ENCODE measurements at places on chromosomes 1 and 21. TPM values are rescaled to one million over a fixed set of nuclear protein-coding genes. Genes with fewer than 3 reads are reported as not detected.

DNA sequence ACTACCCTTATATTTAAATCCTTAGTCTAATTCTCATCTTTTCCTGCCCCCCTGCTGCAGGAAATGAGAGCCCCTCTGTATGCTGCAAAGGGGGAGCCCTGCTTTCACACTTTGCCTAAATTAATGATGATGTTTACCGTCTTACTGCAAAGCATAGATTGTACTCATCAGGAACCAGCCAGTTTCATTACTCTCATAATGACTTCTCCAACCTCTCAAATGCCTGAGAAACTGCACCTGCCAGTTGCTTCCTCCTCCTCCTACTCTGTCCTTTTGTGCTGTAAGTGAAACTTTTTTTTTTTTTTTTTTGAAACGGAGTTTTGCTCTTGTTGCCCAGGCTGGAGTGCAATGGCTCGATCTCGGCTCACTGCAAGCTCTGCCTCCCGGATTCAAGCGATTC is 101.7 kb downstream of the ADSS2 start:
- DNase-seq: no peak

DNA sequence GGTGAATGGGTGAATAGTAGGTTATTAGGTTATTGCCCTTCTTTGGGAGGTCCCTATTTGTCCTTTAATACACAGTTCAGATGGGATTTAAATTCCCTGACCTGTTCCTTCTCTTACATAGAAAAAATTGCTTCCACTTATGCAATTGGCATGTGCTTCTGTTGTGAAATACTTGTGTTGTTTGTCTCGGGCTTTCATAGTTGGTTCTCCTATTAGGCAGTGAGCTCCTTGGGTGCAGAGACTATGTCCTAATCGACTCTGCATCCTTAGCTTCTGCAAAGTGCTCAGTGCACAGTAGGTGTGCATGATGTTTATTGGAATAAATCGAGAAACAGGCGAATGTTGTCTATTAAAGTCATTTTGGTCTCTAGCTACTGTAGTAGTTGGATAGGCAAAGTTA is 1.3 kb upstream of the PDE4B start:
- DNase-seq: no peak

GRCh38 chr1:201184307-201185122 is 6.1 kb upstream of the IGFN1 start:
- DNase-seq: peak; percentile 33

DNA sequence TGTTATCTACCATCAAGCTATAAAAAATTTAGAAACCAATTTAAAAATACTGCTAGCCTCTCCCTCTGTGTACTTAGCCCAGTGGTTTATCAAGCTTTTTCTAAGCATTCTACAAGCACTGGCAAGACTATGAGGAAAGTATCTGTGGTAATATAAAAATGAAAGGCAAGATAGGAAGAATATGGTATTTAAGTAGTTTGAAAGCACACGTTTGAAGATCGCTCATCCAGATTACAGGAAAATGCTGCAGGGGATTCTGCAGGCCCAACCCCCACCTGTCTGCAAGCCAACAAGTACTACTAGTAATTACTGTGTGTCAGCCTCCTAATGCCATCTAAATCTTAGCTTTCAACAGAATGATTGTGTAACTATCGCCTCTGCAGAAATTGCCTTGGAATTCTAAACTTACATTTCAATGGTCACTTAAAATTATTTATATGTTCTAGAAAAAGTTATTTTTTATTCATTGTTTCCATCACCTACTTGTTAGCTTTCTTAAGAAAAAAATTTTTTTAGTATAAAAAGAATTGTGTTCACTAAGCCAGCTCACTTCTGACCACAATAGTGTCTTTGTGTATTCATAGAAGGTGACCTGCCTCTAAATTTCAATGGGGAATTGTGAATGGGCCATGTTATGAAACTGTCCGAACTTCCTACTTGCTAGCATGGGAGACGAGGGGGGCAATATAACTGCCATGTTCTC is 8.5 kb downstream of the ERRFI1 start:
- peak; percentile 55 for DNase-seq

- peak; percentile 82 for DNase-seq
These were observed 1.8 kb downstream of the ATP2B4 start for GRCh38 chr1:203628201-203629015.

DNA sequence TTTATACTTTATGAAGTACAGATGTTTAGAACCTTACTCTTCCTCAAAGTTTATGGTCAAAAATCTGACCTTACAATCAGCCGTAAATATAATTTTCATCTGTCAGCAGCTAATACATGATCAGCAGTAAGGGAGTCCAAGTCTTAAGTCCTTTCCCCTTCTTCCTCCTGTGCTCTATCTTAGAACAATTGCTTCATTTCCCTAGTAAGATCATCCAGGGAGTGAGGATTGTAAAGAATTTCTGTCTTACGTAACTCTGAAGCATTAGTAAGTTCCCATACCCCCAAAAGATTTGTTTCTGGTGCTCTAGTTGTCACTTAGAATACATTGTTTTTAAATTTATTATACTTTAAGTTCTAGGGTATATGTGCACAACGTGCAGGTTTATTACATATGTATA is 2.1 kb downstream of the SETDB1 start:
- DNase-seq: no peak

- no peak for DNase-seq
These were observed 96.0 kb downstream of the IGSF21 start for GRCh38 chr1:18203645-18204044.

DNA sequence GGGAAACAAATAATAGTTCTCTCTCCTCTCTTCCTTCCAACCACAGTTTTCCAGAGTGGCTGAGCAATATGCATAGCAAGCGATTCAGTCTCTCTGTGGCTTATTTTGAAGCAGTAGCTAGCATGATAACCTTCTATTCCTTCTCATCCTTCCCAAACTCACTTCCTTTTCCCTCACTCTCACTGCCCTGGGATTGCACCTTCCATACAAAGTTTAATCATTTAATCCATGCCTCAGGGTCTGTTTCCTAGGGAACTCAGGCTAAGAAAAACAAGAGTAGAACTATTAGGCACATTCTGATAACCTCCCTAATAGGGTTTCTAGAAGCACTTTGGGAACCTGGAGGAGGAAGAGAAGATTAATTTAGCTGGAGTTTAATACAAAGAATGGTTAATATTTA is 97.7 kb upstream of the S1PR1 start:
- no peak for DNase-seq

DNA sequence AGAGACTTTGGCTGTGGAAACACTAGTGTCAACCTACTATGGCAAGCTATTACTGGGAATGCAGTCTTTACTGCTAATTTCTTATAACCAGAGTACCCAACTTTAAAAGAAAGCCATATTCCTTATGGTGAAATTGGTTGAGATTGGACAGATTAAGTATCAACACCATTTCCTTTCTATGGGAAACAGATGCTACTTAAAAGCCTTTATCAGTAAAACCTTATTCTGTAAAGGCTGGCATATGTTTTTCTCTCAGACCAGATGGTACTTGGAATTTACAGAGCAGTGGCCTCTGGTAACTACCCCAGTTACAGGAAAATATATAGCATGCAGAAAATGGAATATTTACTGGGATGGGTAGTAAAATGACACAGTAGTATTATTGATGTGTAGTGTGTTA is 18.8 kb downstream of the IFI44 start:
- DNase-seq: no peak

GRCh38 chr1:153977250-153978240 is at the start of gene JTB:
JTB (minus strand) TSS chr1:153977674; CDS start chr1:153977252, 422 bp downstream.
- peak; percentile 96 for DNase-seq

GRCh38 chr1:9375912-9376311 is 83.2 kb downstream of the SPSB1 start:
- no peak for DNase-seq

DNA sequence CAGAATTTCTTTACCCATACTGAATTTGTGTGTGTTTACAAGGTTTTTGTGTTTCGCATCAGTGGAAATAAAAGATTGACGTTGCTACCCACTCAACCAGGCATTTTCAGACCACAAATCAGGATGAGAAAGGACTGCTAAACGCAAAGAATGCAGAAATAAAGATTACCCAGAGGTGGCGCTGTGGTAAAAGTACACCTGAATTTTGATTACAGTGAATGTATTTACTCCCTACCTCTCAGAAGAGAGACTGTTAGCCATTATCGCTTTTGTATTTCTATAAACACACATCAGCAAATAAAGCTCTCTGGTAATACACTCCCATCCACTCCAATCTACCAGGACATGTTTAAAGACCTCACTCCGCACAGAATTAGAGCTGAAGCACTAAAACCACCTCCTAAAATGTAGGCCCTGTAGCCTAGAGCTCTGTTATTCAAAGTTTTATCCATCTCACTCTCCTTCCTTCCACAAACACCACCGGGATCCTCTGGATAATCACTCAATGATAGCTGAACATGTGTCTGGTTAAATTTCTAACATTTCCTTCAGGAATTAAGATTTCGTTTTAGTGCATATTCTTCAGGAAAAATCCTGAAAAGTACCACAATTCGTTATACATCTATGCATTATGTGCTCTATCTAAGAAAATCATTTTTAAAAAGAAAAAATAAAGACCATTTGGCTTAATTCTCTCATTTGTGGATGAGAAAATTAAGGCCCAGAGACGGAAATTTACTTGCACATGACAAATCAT is 2.5 kb upstream of the LMO4 start:
- peak; percentile 86 for DNase-seq

DNA sequence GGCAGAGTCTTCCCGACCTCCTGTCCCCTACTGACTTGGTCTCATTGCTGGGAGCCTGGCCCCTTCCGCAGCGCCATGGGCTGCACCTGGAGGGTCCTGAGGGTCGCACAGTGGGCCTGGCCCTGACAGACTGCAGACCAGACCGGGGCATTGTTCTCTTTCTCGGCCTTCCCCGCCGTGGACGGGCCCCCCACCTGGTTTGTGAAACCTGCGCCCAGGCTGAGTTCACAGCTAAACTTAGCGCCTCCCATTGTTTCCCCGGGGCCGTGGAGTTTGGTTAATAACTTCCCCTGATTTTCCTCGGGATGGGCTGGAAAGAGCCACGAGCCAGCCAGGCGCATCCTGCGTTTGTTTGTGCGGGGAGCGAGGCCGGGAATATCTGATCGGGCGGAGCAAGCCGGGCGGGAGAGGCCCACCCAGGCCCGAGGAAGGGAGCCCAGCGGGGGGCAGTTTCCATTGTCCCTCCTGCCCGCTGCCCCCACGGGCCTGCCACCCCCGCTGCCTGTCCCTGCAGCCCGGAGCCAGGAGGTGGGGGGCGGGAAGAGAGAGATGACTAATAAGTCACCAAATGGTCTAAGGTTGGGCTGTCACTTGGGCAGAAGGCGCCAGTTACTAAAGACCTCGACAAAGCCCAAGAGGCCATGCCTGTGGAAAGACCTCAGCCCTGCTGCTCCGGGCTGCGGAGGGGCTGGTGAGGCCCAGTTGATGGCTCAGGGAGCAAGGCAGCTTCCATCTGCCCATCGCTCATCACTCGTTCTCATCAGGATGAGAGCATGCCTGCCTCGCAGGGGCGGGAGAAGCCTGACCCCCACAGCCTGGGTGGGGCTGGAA is 39.0 kb upstream of the ARHGEF16 start:
- no peak for DNase-seq

GRCh38 chr1:54950369-54951163 is 29.9 kb upstream of the TMEM61 start:
- peak; percentile 90 for DNase-seq

- DNase-seq: peak; percentile 73
These were observed 69.0 kb downstream of the DHRS3 start for GRCh38 chr1:12548973-12549459.

DNA sequence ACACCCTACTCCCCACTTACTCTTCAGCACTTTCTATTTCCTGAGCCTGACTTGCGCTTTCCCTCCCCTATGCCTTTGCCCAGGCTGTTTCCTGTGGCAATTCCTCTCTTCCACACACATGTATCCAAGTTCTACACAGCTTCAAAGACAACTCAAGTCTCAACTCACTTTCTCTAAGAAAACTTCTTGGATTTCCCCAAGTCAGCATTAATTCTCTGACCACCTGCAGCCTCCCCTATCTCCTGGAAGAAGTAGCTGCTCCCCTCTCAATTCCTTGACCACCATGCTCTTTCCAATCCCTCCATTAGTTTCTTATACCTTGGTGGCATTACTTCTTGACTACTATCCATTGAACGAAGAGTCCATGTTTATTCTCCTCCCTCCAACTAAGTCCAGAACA is 42.8 kb downstream of the NMNAT2 start:
- no peak for DNase-seq

- DNase-seq: no peak
These were observed 67.8 kb downstream of the FASLG start for GRCh38 chr1:172726740-172727139.

DNA sequence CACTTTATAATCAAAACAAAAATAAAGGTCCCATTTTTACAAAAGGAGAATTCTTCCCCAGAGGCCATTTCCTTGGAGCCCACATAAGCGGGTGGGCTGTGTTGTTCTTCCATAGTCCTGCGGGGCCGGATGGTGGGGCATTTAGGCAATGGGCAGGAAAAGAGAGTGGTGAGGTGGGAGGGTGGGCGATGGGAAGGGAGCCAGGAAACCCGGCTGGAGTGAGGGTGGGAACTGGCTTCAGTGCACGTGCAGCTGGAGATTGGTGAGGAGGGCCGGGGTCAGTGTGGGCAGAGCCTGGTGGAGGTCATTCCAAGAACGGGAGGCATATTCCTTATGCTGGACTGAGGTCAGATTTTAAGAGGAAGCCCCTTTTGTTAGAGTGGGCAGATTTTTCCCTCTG is 13.6 kb downstream of the NENF start:
- no peak for DNase-seq

DNA sequence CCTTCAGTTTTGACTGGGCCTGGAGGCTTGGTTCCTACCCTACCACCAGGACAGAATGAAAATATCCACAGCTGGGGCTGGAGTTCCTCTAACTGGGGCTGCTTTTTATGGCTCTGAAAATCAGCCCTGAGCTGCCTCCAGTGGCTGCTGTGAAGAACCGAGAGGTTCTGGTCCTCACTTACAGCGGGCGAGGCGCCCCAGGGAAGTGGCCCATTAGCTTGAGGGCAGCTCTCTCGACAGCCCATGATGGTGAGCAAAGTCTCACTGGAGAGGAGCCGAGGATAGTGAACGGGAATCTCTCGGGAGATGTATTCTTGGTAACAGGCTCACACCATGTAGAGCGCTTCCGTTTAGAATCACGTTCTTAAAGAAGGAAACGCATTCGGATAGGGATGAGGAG is 459.7 kb downstream of the KIF26B start:
- DNase-seq: peak; percentile 18

DNA sequence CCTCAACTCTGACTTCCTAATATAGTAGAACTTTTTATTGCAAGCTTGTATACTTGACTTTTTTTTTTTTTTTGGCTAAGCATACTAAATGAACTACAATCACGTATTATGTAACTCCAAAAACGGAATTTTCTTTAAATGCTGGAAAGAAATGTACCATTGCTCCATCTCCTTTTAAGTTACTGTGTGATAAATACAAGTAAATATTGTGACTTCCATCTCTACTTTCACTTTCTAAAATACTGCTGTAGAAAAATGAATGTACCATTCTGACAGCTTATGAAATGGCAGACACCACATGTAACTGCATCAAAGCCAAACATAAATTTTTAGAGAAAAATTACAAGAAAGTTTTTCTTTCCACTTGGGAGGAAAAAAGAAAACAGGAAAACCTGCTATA is 54.7 kb downstream of the ASH1L start:
- no peak for DNase-seq

- DNase-seq: no peak
These were observed 582.4 kb downstream of the LTN1 start for GRCh38 chr21:28410256-28410655.

Gene ACOT11
- total RNA-seq: 87.0 TPM

Gene CFHR4
- not detected for total RNA-seq

Gene DNAI4
- total RNA-seq: 6.7 TPM

Gene BGLAP
- total RNA-seq: not detected

Gene KPRP
- total RNA-seq: not detected

Gene OR2T34
- total RNA-seq: not detected

All from stomach (tissue), 19 donors.